ENCODE measurements at places on chromosomes 16 and 17.

GRCh38 chr17:80981062-80981902, 10.4 kb upstream of the CHMP6 start:
- no peak for DNase-seq

- DNase-seq = no peak
These were observed 105.4 kb downstream of the YPEL2 start for GRCh38 chr17:59436900-59437299.

- no peak for DNase-seq
These were observed 1.9 kb downstream of the MNT start for GRCh38 chr17:2398655-2399571.

DNA sequence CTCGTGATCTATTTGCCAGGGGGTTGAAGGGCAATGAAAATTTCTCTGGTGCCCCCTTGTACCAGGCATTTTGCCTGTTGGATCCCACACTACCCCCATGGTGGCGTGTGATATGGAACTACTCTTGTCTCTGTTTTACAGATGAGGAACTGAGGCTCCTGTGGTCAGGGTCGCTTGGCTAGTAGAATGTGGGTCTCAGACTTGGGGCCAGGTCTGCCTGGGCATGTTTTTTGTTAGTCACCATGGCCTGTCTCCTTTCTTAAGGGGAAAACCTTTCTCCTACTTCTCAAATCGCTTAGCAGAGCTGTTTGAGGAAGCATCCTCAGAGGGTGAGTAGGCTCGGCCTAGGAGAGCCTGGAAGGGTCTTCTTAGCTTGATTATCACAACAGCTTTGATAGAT, 51.2 kb downstream of the CLEC16A start:
- DNase-seq = no peak

GRCh38 chr16:81821436-81822128, 42.5 kb downstream of the PLCG2 start:
- no peak for DNase-seq

GRCh38 chr17:917941-918740, 61.4 kb downstream of the NXN start:
- DNase-seq = no peak

DNA sequence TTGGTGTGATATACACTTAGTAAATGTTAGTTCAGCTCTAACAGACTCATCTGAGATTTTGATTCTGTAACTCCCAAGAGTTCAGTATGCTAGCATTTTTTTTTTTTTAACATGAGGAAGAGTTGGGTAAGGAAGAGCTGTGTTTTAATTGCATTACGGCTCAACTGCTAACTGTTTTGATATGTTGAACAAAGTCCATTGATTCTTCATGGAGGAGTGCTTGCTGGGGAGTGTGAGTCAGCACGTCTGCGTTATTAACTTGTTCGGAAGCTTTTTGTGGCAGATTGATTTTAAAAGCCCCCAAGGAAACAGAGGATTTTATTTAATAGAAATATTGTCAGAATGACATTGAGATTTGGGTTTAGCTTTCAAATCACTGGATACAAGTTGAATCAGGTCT, 45.8 kb downstream of the PITPNC1 start:
- DNase-seq = no peak

DNA sequence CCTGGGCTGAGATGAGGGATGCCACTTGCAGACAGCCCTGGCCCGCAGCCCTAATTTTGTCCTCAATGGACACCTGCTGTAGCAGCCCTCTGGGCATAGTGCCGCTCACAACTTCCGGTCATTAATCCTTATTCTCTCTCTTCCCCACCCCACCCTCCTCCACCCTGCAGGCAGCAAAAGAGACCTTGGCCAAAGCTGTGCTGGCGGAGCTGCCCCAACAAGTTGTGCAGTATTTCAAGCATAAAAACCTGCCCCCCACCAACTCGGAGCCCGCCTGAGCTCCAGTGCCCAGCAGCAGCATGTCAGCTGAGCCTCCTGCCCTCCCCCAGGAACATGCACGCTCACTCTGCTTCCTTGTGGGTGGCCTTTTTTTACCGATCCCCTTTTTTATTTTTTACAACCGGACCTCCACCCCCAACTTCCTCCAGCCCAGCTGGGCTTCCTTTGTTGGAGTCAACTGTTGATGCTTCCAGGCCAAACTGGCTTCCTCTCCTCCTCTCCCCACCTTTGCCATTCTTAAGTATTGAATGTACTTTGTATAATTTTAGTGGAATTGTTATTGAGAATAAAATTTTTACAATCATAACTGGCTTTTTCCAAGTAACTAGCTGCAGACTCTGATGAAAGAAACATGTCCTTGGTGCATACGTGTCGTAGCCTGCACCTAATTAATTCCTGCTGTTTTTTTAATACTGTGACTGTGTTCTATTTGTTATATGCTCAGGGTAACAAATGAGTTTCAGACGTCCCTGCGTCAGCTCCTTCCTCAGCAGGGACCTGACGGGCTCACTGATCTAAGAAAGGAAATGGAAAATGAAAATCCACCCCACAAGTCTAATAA, 38.2 kb downstream of the PSME3IP1 start:
- DNase-seq = no peak

DNA sequence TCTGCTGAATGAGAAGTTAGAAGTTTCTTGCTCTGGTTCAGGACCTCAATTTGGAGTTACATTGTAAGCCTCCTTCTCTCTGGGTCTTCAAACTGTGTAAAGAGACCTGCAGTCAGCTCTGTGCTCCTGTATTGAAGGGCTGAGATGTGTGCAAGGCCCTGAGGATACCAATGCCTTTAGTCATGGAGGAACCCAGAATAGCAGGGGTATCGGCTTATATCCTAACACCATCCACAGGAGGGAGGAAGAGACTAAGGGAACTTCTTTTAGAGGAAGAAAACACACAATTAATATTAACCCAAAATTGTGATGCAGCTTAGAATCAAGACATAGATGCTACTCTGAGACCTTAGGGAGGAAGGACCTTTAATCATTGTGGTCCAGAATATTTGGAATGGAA, 36.5 kb downstream of the GLP2R start:
- no peak for DNase-seq

DNA sequence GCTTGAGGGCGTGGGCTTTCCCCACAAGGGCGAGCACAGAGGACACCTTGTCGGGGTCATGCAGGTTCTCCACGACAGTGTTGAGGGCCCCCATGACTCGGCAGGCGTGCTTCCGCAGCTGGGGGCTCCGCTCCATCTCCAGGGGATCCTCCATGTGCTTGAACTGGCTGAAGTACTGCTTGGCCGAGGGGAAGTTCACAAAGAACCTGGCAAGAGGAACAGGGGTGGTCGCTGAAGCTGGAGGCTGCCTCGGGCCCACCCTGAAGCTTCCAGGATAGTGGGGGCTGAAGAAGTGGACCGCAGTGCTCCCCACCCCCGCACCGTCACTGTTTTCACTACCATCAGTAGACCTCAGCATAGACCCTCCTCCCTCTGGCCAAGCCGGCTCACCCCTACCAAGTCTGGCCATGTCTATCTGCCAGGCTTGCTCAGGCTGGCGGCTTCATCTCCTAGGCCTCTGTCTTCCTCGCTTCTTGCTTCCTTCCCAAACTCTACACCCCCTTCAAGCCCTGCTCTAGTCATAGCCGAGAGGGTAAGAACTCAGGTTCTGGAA, 5.9 kb downstream of the CYGB start:
- DNase-seq = no peak

DNA sequence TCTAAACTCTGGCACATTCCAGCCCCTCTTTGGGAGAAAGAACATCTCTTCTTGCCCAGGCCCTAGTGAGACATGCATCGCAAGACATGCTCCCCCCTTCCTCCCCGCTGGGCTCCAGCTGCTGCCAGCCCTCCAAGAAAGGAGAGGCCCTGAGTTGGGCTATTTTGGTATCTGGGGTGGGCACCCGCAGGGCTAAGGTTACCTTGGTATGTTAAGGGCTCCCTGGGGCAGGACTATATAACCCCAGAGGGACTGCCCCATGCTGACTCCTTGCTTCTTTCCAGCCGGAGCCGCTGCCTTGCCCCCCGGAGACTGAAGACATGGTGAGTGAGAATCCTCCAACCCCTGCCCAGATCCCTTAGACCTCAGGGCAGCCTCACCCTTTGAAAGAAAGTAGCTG, at the start of gene MYL11:
Gene MYL11 (plus strand): TSS at position 265 of the 400 bp plus-strand sequence. CDS start 56 bp downstream, at position 321.
- no peak for DNase-seq

GRCh38 chr16:15970202-15970601, 20.8 kb downstream of the ABCC1 start:
- no peak for DNase-seq

DNA sequence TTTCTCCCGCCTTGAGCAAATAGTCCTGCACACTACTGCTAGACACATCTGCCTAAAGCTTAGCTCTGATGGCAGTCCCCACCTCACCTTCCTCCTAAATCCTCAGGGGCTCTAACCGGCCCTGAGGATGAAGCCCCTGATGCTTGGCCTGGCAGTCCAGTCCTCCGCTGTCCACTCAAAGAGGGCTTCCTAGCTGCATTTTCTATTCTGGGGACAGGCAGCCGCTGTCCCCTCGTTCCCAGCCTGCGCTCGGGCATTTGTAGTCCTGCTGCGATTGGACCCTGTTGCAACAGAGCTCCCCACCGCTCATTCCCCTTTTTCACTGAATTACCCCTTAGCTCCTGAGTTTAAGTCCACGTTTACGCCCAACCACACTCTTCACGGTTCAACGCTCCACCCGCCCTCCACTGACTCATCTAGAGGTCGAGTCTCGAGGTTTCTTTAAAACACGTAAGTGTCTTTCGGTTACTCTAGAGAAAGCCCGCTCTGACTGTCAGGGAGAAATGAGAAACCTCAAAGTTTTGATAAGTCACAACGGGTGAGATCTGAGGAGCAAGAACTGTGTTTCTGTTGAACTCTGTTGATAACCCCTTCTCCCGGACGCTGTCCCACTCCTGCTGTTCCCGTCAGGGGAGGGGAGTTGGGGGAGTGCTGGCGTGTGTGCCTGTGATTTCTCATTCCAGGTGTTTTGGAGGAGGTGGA, 4.5 kb downstream of the CCR7 start:
- peak; percentile 60 for DNase-seq

- DNase-seq = no peak
These were observed 3.2 kb downstream of the ZNF205 start for GRCh38 chr16:3115561-3115960.

GRCh38 chr16:2429771-2430663, 770 bp downstream of the CCNF start:
- no peak for DNase-seq

GRCh38 chr17:42189651-42189965, 4.4 kb upstream of the HCRT start:
- DNase-seq = no peak

GRCh38 chr17:19645734-19646201, 2.8 kb upstream of the ALDH3A2 start:
- DNase-seq = no peak

- no peak for DNase-seq
These were observed 66.0 kb downstream of the GNAO1 start for GRCh38 chr16:56257239-56257638.

DNA sequence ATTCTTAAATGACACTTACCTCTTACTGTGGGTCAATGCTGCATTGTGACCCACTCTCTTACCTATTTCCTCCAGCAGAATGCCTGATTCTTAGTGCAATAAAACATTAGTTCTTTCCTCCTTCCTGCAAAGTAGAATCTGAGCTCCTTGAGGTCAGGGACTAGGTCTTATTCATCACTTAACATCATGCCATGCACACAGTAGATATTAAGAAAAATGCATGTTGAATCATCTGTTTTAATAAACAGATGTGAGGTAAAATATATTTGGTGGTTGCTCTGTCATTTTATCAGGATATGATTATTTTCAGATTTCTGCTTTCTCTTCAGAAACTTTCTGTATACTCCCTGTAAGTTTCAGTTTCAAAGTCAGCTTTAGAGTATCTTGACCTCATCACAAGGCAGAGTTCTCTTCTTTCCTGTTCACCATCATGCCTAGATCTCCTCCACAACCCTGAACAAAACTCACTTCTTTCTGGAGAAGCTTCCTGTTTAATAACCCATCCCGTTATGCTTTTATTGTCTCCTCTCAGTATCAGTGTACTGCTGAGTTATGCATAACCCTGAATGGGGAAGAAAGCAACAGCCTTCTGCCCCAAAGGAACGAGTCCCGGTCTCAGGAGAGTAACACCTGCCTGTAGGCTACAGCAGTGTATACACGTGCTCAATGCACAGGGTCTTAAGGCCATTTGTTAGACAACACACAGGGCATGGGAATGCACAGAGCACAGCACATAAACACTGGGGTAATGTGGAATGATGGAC, 30.3 kb upstream of the SUPT4H1 start:
- DNase-seq = no peak

DNA sequence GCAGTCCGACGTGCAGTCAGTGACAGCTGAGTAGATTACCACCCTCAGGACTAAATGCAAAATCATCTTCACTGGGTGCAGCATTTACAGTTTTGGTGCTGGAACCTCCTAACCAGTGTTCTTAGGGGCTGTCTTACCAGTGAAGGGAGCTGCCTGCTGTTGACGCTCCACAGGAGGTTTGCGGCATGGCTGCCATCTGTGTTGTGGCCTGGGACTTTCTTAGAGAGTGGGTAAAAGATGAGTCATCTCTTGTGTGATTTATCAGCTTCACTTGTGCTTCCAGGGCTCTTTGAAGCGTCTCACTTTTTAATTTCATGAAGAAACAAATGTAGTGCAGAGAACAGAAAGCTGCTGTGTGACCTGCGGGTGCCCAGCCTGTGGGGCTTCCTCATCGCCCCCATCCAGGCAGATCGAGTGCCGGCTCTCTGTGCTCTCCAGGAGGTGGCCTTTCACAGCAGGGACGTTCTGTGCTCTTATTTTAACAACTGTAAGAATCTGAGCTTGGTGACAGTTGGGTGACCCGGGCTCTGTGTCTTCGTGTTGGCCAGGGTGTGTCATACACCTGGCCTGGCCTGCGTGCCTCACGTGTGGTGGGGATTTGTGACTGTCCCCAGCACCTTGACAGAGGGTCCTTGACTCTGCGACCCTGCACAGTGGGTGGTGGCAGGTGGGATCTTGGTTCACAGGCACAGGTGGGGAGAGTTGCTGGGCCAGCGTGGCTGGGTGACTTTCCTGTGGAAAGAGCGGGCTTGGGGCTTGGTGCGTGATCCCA, 24.3 kb upstream of the ZNF750 start:
- no peak for DNase-seq

DNA sequence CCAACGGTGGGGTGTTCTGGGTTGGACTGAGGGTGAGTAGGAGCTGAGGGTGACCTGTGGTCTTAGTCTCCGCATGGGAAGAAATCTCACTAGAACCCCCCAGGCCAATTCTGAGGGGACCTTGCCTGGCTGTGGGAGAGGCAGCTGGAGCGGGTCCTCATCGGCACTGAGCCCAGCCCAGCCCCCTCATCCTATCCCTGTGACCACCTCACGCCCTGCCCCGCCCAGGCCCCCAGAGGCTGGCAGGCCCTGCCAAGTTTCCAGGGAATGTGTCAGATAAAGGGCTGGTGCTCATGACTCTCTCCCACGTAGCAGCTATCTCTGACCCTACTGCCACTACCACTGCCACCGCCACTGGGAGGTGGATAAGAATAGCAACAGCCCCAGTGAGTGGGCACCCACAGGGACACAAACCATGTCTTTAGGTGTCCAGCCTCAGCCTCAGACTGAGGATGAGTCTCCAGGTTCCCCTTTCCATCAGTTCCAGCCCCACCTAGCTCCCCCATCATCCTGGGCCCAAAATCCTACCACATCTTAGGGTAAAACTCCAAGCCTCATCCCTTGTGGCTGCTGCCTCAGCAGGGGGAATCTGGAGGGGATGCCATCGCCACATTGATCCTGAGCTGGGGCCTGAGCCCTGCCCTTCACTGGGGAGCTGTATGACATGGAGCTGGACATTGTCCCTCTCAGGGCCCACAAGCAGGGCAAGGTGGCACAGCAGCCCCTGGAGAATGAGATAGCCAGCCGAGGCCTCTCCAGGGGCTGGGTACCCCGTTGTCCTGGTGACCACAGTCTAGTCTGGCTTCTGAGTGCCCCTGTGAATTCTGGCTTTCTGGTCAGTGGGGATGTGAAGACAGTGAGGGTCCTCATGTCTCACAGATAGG, 14.9 kb downstream of the CDH16 start:
- DNase-seq = no peak

GRCh38 chr17:76013377-76013932, 12.8 kb downstream of the CDK3 start:
- DNase-seq = no peak
